Activated naive CD8-positive, alpha-beta T cell treated with anti-CD3 and anti-CD28 coated beads, Interleukin-2, amount 50 U/mL, for 16 hours (primary cell): ENCODE measurements at places on chromosomes 1 and 21.

- no peak for DNase-seq
Observed at GRCh38 chr1:22518379-22518778, 44.9 kb upstream of the EPHA8 start.

- no peak for DNase-seq
Observed at GRCh38 chr1:161502181-161502580, 3.1 kb upstream of the FCGR2A start.

- DNase-seq = no peak
Observed at GRCh38 chr21:28196981-28197380, 795.7 kb downstream of the LTN1 start.

GRCh38 chr1:21703318-21703963 is 34.3 kb upstream of the RAP1GAP start:
- no peak for DNase-seq

GRCh38 chr1:207421078-207421477 is 33.0 kb upstream of the CR2 start:
- DNase-seq = no peak

GRCh38 chr1:234722904-234723720 is 113.1 kb upstream of the IRF2BP2 start:
- DNase-seq = peak; percentile 58
